CD4-positive, CD25-positive, alpha-beta regulatory T cell (primary cell): ENCODE measurements at places on chromosomes 5 and 9. TPM values are rescaled to one million over a fixed set of nuclear protein-coding genes. Genes with fewer than 3 reads are reported as not detected.

Gene HTR4
- not detected for total RNA-seq

- no peaks in the 10 kb centered on the region for H3K36me3 ChIP-seq
- no peaks in the 10 kb centered on the region for H3K27me3 ChIP-seq
- no peak for DNase-seq
- no peak overlapping the region for H3K27ac ChIP-seq
- H3K4me3 ChIP-seq: no peak overlapping the region
Observed at GRCh38 chr9:81754245-81754644, 64.9 kb upstream of the TLE1 start.

Gene LHFPL2
- total RNA-seq: 0.47 TPM

Gene DBH
- 0.12 TPM for total RNA-seq

GRCh38 chr9:90499761-90500160 lies 142.9 kb downstream of the DIRAS2 start:
- H3K27me3 ChIP-seq: peaks cover 4% of the 10 kb centered on the region
- H3K27ac ChIP-seq: no peak overlapping the region
- H3K4me3 ChIP-seq: no peak overlapping the region
- no peak for DNase-seq
- no peaks in the 10 kb centered on the region for H3K4me1 ChIP-seq
- no peaks in the 10 kb centered on the region for H3K36me3 ChIP-seq

Gene AOPEP
- 12.9 TPM for total RNA-seq

GRCh38 chr9:106479679-106480078 lies 383.3 kb upstream of the ZNF462 start:
- H3K4me3 ChIP-seq: no peak overlapping the region
- H3K27ac ChIP-seq: no peak overlapping the region
- no peaks in the 10 kb centered on the region for H3K4me1 ChIP-seq
- H3K27me3 ChIP-seq: no peaks in the 10 kb centered on the region
- no peak for DNase-seq
- no peaks in the 10 kb centered on the region for H3K36me3 ChIP-seq

DNA sequence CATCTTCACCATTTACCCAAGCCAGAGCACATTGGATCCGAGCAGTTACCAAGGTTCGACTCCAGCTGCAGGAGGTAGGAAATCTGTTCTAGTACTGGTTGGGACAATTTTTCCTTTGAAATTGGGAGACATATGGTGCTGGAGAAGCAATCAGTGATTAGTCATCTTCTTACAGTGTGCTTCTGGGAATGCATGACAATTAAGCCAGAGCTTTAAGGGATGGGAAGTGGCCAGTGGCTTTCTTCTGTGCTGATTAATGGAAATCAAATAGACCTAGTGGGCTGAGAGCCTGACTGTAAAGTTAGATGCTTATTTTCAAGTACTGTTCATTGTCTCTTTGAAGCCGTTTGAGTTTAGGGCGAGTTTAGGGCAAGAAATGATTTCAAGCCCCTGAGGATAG lies 152.1 kb downstream of the UNC13B start:
- no peak for DNase-seq
- H3K27ac ChIP-seq: no peak overlapping the region
- H3K27me3 ChIP-seq: peaks cover 4% of the 10 kb centered on the region

DNA sequence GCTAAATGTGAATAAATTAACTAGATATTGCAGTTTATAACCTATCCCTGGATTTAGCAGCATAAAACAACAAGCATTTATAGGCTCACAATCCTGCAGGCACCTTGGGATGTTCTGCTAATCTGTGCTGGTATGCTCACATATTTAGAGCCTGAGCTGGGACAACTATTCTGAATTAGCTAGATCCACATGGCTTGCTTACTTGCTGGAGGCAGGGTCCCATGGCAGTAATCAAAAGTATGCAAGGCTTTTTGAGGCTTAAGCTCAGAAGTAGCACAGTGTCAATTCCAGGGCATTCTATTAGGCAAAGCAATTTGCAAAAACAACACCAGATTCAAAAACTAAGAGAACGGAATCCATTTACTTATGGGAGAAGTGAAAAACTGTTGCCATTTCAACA lies 745.0 kb upstream of the ACO1 start:
- no peaks in the 10 kb centered on the region for H3K36me3 ChIP-seq
- no peaks in the 10 kb centered on the region for H3K4me1 ChIP-seq
- no peak overlapping the region for H3K4me3 ChIP-seq
- no peaks in the 10 kb centered on the region for H3K27me3 ChIP-seq
- no peak overlapping the region for H3K27ac ChIP-seq

DNA sequence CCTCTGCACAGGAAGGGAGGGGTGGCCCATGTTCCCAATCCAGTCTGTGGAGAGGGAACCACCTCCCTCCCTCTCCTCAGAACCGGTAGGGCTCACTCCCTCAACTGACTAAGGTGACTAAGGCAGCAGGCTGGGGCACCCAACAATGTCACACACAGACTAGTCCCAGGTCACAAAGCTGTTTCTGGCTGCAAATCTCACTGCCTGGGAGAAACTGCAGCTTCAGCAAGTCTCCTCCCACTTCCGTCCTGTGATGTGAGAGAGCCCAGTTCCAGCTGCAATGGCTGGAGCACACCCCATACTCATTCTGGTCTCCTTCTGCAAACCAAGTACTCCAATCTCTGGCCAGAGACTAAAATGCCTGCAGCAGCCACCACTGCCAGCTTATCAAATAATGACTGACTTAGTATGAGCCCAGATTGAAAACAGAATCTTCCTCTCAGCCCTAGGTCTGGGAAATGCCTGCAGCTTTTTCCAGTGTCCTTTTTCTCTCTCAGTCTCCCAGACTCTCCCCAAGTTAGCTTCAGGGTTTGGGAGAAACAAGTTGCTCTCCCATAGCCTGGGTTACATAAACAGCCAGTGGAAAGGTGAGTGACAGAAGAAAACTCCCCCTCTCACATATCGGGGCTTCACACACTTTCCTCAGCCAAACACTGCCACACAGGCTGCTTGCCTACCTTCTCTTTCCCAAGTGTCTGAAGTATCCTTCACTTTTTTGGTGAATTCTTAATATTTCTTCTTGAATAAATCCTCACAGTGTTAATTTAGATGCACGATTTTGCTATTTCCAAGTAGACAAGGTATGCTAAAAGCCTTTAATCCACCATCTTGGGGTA lies 247.4 kb upstream of the RASA1 start:
- peaks cover 14% of the 10 kb centered on the region for H3K4me1 ChIP-seq
- no peak overlapping the region for H3K27ac ChIP-seq
- H3K36me3 ChIP-seq: no peaks in the 10 kb centered on the region
- no peaks in the 10 kb centered on the region for H3K27me3 ChIP-seq

- H3K4me3 ChIP-seq: no peak overlapping the region
- no peaks in the 10 kb centered on the region for H3K27me3 ChIP-seq
- no peak for DNase-seq
- no peaks in the 10 kb centered on the region for H3K36me3 ChIP-seq
Observed at GRCh38 chr9:77834898-77835488, 186.9 kb upstream of the GNA14 start.

- no peak overlapping the region for H3K4me3 ChIP-seq
- no peaks in the 10 kb centered on the region for H3K36me3 ChIP-seq
- no peaks in the 10 kb centered on the region for H3K27me3 ChIP-seq
- H3K4me1 ChIP-seq: no peaks in the 10 kb centered on the region
- DNase-seq: no peak
Observed at GRCh38 chr5:4413996-4414395, 726.1 kb upstream of the ADAMTS16 start.

DNA sequence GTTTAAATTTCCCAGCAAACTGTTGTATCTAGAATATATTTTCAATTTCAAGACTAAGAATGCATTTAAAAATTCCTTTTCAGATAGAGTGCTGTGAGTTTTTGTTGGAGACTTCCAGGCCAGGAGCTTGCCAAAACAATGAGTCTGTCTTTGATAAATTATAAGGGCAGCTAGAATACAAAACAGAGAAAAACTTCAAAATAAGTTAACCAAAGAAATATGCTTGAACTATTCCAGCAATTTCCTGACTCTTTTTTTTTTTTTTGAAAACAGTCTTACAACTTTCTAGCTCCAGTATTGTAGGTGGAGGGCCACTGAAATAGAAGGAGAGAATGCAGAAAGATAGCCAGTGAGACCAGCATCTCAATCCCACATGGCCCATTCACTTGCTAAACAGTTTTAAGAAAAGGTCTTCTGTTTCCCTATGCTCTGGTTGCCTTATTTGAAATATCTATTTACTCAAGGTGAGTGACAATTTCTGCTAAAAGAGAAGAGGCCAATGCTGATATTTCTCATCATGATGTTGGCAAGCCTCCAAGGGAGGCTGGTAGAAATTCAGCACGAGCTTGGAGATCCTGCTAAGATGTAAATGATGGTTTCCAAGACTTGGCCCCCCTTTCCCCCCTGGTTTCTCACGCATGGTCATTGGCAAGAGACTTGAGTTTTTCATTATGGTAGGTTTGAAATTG lies 103.2 kb downstream of the USP20 start:
- no peaks in the 10 kb centered on the region for H3K27me3 ChIP-seq
- peaks cover 31% of the 10 kb centered on the region for H3K36me3 ChIP-seq
- no peak for DNase-seq
- H3K4me1 ChIP-seq: peaks cover 35% of the 10 kb centered on the region
- no peak overlapping the region for H3K4me3 ChIP-seq

Gene SREK1IP1
- total RNA-seq: 31.6 TPM

Gene NR4A3
- 84.1 TPM for total RNA-seq

- DNase-seq: no peak
- no peak overlapping the region for H3K4me3 ChIP-seq
- no peaks in the 10 kb centered on the region for H3K36me3 ChIP-seq
- no peaks in the 10 kb centered on the region for H3K27me3 ChIP-seq
Observed at GRCh38 chr9:136969774-136970173, 7.5 kb upstream of the PTGDS start.

DNA sequence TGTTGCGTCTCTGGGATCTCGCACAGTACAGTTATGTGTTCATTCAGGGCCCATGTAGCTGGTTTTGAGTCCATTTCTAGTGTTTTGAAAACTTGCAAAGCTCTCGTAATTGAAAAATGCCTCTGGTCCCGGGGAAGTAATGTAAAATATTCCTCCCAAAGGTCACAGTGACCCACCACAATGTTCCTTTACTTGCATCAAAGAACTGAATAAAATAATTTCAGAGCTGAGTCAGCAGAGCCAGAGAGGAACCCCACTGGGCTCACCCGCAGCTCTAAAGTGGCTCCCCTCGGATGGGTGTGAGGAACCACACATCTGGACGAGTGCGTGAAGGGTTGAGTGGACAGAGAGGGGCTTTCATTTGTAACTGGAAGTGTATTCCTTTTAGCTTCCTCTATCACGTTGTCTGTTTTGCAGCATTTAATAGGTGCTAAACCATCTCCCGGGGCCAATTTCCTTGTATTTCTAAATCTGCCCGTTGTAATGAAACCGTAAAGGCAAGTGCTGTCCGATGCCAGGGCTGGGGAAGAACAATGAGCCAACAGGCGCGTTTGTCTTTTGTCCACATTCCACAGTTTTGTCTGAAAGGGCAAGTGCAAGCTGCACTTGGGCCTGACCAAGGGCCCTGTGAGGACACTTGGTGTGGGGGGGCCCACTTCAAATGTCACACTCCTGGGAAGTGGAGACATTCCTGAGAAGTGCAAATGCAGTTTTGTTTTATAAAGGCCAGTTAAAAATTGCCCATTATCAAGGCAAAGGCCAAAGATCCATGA lies 29.9 kb downstream of the COL5A1 start:
- H3K36me3 ChIP-seq: no peaks in the 10 kb centered on the region
- H3K4me1 ChIP-seq: no peaks in the 10 kb centered on the region
- H3K27ac ChIP-seq: no peak overlapping the region
- H3K4me3 ChIP-seq: no peak overlapping the region

GRCh38 chr5:177096162-177097015 lies 9.7 kb downstream of the FGFR4 start:
- H3K27me3 ChIP-seq: no peaks in the 10 kb centered on the region
- H3K4me1 ChIP-seq: no peaks in the 10 kb centered on the region

DNA sequence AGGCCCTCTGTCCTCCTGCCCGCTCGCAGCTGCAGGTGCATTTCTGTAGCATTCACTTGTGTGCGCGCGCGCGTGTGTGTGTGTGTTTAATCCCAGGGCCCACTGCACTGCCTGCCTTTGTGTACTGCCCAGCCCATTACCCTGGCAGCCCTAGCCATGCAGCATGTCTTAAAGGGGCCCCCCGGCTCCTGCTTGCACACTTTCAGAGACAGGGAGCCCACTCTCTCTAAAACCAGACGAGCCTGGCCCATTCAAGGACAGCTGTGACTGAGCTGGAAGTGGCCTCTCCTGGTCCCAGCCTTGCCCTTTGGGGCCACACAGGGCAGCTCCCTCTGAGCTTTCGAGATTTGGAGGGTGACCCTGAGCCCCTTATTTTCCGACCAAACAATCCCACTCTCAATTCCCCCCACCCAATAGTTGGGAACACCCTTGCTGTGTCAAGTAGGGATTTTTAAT lies 98.9 kb downstream of the DAB2IP start:
- DNase-seq: no peak
- H3K27me3 ChIP-seq: no peaks in the 10 kb centered on the region
- no peaks in the 10 kb centered on the region for H3K36me3 ChIP-seq
- H3K4me3 ChIP-seq: no peak overlapping the region
- no peaks in the 10 kb centered on the region for H3K4me1 ChIP-seq

Gene GMCL2
- not detected for total RNA-seq

Gene STC2
- total RNA-seq: not detected

DNA sequence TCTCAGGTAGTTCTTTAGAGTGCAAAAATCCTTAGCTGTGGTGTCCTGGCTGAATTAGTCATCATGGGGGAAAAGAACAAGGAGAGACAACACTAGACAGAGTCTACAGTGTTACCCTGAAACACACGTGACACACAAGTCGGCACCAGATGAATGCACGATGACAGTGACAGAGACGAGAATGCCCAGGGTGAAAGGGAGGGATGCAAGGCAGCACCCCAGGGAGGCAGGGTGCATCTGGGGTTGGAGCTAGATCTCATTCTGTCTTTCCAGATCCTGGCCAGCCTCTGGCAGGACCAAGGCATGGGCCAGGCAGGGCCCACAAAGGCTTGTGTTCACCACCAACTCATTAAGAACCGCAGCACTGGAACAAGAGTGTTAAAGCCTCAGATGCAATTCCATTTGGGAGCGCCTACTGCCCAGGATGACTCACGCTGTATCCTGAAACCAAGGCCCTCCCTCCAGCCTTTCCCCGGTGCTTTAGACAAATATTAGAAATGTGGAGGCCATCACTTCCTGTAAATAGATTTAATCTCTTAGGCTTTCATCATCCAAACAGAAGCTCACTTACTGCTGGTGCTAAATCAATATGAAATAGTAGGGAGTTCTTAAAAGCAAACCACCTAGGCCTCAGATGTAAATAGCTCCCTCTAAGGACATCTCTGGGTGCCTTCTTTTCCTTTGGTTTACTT lies 56.1 kb downstream of the IRX2 start:
- no peaks in the 10 kb centered on the region for H3K4me1 ChIP-seq
- H3K36me3 ChIP-seq: no peaks in the 10 kb centered on the region
- no peak overlapping the region for H3K27ac ChIP-seq
- no peaks in the 10 kb centered on the region for H3K27me3 ChIP-seq
